ENCODE measurements at places on chromosomes 2 and 18. TPM values are rescaled to one million over a fixed set of nuclear protein-coding genes. Genes with fewer than 3 reads are reported as not detected.

The GAL3ST2 gene
- 0.43 TPM for total RNA-seq

The SOX11 gene
- not detected for total RNA-seq

GRCh38 chr2:162490052-162490717 is 146.3 kb downstream of the GCA start:
- no peaks in the 10 kb centered on the region for H3K27me3 ChIP-seq
- no peaks in the 10 kb centered on the region for H3K36me3 ChIP-seq
- H3K4me1 ChIP-seq = no peaks in the 10 kb centered on the region
- DNase-seq = no peak

DNA sequence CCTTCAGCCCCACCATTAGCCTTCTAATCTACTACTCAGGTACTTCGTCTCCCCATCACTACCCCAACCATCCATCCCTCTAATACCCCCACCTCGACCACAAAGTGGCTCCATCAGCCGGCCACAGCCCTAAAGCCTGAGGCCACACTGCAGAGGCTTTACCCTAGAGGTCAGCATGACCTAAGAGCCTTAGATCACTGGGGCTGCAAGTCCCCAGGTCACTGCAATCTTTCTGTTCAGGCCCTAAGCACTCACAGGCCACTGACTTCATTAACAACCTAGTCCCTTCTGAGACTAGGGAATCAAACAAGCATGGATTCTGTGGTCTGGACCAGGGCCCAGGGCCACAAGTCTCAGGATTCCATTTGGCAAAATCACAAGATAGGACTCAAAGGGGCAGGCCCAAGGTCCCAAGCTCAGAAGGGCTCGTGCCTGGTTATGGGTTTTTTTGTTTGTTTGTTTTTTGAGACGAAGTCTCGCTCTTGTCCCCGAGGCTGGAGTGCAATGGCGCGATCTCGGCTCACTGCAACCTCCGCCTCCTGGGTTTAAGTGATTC is 37.0 kb upstream of the PKDCC start:
- H3K36me3 ChIP-seq = peaks cover 2% of the 10 kb centered on the region
- no peak overlapping the region for H3K4me3 ChIP-seq
- peaks cover 6% of the 10 kb centered on the region for H3K27me3 ChIP-seq
- DNase-seq = no peak
- H3K27ac ChIP-seq = no peak overlapping the region

The DTNA gene
- total RNA-seq = not detected

GRCh38 chr2:119760956-119761275 is 1.2 kb downstream of the PTPN4 start:
- DNase-seq = no peak
- peaks cover 4% of the 10 kb centered on the region for H3K36me3 ChIP-seq
- H3K27me3 ChIP-seq = no peaks in the 10 kb centered on the region
- H3K4me3 ChIP-seq = peak overlapping the region; percentile 81

The NBAS gene
- total RNA-seq = 31.9 TPM

DNA sequence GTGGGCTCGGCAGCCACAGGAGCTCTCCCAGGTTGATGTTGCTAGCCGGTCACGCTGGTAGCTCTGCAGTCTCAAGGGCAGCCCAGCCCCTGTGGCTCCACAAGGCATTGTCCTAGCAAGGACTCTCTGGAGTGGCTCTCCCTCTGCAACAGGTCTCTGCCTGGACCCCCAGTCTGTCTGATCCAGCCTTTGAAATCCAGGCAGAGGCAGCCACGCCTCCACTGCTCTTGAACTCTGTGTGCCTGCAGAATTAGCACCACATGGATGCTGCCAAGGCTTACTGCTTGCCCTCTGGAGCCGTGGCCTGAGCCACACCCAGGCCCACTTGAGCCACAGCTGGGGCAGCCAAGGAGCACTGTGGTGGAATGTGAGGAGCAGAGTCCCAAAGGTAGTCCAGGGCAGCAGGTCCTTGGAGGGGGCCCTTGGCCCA is 43.0 kb upstream of the FAHD2A start:
- H3K27ac ChIP-seq = no peak overlapping the region
- H3K27me3 ChIP-seq = peaks cover 5% of the 10 kb centered on the region
- H3K4me1 ChIP-seq = no peaks in the 10 kb centered on the region
- H3K36me3 ChIP-seq = no peaks in the 10 kb centered on the region
- no peak overlapping the region for H3K4me3 ChIP-seq

GRCh38 chr2:237742191-237742590 is 56.4 kb upstream of the RBM44 start:
- H3K4me1 ChIP-seq = peaks cover 20% of the 10 kb centered on the region
- no peak overlapping the region for H3K27ac ChIP-seq
- H3K36me3 ChIP-seq = peaks cover 6% of the 10 kb centered on the region
- H3K4me3 ChIP-seq = no peak overlapping the region

DNA sequence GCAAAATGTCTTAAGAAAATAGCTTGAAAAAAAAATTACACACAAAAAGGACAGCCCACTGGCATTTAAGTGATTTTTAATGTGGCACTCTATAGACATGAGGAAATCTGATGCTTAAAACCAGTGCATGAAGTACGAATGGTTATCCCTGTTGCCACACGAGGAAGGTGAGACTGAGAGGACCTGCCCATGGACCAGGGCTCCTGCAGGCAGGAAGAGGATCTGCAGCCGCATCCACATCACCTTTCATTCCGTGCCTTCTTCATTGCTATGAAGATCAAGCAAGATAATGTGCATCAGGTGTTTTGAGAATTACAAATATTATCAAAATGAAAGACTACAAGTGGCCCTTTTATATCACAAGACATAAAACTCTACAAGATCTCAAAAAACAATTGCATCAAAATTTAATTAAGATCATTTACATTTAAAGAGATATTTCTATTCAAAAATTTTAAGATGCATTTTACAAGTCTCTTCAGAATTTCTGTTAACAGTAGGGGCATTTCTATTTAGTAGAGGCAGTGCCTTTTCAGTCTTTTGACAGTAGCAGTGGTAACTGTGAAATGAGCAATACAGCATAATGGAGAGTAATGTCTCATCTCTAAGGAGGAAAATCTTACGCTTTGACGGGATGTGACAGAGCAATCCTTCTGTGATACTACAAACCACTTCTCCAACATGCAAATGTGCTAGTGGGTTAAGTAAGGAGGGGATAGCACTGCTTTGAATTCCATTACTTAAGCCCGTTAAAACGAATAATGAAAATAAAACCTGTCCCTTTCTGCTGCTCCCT is 83.4 kb downstream of the SLC5A7 start:
- H3K4me1 ChIP-seq = no peaks in the 10 kb centered on the region
- no peaks in the 10 kb centered on the region for H3K27me3 ChIP-seq
- H3K27ac ChIP-seq = no peak overlapping the region

DNA sequence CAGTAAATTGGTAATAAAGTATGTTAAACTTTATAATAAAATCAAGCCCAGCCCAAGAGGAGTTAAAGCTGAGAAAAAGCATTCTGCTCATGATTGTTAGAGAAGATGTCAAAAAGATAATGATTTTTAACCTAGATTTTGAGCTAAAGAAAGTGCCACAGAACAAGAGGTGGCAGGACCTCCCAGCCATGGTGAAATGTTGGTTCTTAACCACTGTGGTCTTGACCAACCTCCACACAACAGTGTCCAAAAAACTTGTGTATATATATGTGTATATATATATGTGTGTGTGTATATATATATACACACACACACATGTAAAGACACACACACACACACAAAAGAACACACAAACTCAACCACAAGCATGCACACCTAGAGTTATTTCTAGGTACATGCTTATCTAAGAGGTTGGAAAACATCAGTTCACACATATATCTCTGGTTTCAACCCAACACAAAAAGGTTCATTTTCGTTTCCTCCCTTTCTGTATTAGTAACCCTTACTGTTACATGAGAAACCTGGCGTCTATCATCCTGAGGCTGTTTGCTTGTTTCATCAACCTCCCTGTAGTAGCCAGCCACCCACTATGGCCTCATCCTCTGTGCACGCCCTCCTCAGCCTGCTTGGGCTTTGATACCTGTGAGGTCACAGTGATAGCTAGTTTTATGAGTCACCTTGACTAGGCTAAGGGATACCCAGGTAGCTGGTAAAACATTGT is 631.8 kb upstream of the ID2 start:
- H3K4me1 ChIP-seq = peaks cover 6% of the 10 kb centered on the region
- H3K27me3 ChIP-seq = no peaks in the 10 kb centered on the region
- DNase-seq = no peak
- peaks cover 6% of the 10 kb centered on the region for H3K36me3 ChIP-seq
- no peak overlapping the region for H3K4me3 ChIP-seq

Data from activated naive CD8-positive, alpha-beta T cell treated with anti-CD3 and anti-CD28 coated beads, Interleukin-2, amount 10 ng/mL, durations not matched to agents 7 days and 5 days (primary cell).